T-cell (primary cell): ENCODE measurements at places on chromosomes 1 and 21.

DNA sequence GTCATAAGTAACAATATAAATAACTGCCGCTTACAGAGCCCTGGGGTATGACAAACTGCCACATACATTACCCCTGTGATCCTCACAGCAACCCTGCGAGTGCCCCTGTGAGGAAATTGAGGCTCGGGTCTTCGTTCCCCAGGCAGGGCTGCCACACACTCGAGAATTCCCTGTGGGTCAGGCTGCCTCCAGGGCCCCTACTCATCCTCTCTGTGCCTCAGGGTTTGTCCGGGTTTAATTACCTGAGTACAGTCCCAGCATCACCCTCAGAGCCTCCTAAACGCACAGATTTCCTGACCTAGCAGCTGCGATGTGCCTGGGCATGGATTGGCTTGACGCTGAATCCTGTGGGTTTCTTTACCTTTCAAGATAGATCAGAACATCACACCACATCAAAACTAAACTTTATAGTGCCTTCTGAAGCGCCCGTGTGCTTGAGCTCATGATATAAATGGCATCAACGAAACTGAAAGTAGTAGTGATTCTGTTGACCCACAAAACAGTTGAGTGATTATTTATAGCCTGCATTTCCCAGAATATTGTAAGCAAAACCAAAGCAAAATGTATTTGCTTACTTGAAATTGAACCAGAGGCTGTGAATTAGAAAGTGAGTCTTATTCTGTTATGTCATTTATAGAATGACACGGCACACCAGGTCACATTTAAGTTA, 14.0 kb downstream of the SLC37A1 start:
- peak; percentile 62 for DNase-seq

- no peak for DNase-seq
Observed at GRCh38 chr1:176552999-176553398, 90.0 kb downstream of the PAPPA2 start.

DNA sequence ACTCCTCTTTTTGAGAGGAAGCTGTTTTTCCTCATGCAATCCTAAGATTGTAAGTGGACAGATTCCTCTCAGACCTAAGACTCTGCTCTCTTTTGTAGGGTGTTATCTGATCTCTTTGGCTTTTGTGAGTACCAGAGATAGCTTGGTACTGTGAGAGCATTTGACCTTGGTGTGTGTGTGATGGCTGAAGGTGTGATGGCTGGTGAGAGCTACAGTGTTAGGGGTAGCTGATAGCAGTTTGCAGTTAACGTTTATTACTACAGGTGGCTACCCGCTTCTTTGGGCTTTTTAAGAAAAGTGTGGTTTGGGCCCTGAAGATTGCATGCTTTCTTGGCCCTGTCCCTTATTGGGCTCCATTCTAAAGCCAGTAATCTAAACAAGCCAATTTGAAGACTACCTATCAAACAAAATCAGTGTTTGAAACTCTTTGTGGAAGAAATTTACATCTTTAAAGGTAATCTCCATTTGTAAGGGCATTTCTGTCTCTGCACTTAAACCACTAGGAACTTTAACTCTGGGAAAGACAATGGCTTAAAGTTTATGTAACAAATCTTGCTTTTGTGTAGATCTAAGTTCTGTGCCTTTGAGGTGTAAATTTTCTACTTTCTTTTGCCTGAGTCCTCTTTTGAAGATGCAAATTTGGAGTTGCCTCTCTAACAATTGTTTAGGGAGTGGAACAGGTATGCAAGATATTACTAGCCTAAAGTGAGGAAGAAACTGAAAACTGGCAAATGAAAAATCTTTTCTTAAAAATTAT, 85.3 kb upstream of the SERBP1 start:
- no peak for DNase-seq

- no peak for DNase-seq
Observed at GRCh38 chr1:53763911-53764310, 24.9 kb upstream of the GLIS1 start.

GRCh38 chr1:79040424-79041082, 34.0 kb upstream of the ADGRL4 start:
- DNase-seq = no peak

GRCh38 chr21:17441370-17441769, 71.5 kb upstream of the CXADR start:
- DNase-seq = no peak

DNA sequence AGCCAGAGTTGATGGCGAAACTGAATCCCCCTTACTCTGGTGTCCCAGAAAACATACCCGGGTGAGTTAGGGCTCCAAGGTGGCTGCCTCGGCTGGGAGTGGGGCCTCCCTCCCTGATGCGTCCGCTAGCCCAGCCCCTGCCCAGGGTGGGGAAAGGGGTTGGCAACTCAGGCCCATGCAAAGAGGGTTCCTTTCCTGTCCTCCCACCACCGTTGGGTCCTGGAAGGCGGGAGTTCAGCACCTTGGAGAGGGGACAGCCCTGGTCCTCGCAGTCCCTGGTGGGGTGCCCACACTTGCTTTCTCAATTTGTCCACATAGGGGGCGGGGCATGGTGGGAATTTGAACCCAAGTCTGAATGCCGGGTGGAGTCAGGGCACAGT, 6.1 kb downstream of the SRM start:
- DNase-seq = no peak

GRCh38 chr21:41865002-41865777, 14.0 kb downstream of the PRDM15 start:
- no peak for DNase-seq

- DNase-seq = no peak
Observed at GRCh38 chr1:242847390-242847993, 323.0 kb upstream of the PLD5 start.

- no peak for DNase-seq
Observed at GRCh38 chr1:178310685-178311105, 186.1 kb downstream of the CLEC20A start.

DNA sequence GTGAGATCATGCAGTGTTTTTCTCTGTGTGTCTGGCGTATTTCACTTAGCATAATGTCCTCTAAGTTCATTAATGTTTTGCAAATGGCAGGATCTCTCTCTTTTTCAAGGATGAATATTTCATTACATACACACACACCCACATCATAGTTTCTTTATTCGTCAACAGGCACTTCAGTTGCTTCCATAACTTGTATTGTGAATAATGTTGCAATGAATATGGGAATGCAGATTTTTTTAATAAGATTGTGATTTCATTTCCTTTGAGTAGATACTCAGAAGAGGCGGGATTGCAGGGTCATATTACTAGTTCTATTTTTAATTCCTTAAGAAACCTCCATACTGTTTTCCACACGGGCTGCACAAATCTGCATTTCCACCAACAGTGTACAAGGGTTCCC, 134.0 kb downstream of the CLEC20A start:
- no peak for DNase-seq

- DNase-seq = no peak
Observed at GRCh38 chr1:78088486-78088885, 42.7 kb downstream of the GIPC2 start.

- no peak for DNase-seq
Observed at GRCh38 chr1:183730886-183731573, 73.9 kb upstream of the RGL1 start.

- no peak for DNase-seq
Observed at GRCh38 chr1:112772781-112773180, 57.6 kb upstream of the PPM1J start.

DNA sequence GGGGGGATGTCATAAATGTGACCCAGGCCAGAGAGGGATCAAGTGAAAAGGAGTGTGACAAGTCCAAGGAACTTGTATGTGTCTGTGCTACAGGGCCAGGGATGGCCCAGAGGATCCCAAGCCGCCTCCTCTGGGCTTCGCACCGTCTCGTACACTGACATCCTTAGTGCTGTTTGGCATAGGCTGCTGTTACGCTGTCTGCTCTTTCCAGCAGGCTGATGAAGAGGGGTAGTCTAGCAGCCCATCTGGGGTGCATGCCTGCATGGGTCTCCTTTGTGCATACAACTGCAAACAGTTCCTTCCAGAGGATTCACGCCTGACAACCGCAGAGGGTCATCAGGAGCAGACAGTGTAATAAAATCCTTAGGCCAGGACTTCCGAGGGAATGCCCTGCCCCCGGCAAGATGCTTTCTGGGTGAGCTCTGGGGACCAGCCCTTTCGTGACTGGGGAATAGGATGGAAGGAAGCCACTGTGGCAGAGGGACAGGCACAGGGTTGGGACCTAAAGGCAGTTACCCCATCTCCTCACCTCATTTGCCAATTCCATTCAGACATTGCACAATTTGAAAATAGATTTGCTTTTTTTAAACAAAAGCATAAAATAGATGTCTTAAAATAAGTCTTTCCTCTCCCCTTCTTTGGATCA, 6.3 kb upstream of the GOLT1A start:
- no peak for DNase-seq

DNA sequence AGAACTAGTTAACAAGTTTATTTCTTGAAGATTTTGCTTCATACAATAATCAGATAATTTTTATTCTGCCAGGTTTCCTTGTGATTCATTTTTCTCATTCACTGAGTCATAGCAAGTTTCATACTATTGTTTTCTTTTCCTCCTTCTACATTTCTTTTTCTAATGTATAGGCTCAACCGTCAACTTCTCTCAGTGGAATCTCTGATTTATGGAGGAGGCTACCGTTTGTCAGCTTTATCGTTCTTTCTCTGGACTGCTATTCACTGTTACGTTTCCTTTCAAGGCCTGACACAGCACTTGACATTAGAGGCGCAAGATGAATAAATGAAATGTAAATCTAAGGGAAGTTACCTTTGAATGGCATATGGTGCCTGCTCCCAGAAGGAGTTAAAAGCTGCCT, 284.3 kb upstream of the NR5A2 start:
- DNase-seq = no peak

- no peak for DNase-seq
Observed at GRCh38 chr1:27306892-27307761, 14.8 kb upstream of the TMEM222 start.

GRCh38 chr1:212623603-212624002, 15.0 kb downstream of the ATF3 start:
- DNase-seq = no peak

- DNase-seq = no peak
Observed at GRCh38 chr1:38576241-38576640, 283.3 kb downstream of the RRAGC start.

DNA sequence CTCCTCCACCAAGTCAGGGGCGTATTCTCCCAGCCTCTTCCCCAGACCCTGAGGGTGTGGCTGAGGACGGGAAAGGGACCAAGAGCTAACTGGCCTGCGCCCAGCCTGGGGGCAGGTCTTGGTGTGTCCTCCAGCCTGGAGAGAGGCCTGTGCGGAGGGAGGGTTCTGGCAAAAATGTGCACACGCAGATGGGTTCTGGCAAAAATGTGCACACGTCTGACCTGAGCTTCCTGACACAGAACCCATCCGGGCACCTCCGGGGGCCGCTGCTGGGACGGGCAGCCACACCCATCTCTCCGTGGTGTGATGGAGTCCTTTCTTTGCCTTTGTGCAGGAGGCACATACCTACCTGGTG, 23.1 kb upstream of the PKP1 start:
- DNase-seq = no peak

GRCh38 chr1:162026881-162027280, 3.2 kb upstream of the OLFML2B start:
- no peak for DNase-seq

DNA sequence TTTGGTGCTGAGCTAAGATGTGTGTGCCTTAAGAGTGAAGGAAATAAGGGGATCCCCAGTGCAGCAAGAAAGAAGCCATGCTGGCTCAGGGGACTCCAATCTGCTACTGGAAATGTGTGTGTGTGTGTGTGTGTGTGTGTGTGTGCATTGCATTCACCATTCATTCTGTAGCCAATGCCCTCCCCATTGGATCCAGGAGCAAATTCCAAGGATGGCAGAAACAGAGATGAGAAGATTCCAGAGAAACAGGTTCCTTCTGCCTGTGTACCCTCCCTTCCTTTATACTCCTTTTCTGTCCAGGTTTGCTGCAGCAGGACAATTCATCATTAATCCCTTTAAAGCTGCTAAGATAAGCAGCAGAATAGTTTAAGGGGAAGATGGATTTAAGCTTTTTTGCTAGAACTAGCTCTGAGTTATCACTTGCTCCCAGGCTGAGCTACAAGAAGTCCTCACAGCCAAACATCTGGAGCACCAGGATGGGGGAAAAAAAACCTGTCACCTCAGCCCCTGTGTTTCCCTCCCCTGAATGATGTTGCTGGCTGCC, 3.2 kb downstream of the SLC6A17 start:
- DNase-seq = no peak

DNA sequence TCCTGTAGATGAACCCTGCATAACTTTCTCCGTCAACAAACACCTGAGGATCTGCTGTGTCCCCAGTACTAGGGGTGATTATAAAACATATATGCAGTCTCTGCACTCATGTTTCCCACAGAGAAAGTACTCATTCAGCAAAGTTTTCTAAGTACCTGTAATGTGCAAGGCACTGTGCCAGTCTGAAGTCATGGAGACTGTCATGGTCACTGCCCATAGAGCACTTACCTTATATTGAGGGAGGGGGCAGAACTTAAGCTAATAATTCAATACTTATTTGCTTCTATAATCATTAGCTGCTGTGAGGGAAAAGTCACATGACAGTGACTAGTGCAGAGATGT, 41.2 kb downstream of the MAP3K21 start:
- DNase-seq = no peak

- no peak for DNase-seq
Observed at GRCh38 chr1:26015358-26015757, 6.2 kb upstream of the EXTL1 start.

DNA sequence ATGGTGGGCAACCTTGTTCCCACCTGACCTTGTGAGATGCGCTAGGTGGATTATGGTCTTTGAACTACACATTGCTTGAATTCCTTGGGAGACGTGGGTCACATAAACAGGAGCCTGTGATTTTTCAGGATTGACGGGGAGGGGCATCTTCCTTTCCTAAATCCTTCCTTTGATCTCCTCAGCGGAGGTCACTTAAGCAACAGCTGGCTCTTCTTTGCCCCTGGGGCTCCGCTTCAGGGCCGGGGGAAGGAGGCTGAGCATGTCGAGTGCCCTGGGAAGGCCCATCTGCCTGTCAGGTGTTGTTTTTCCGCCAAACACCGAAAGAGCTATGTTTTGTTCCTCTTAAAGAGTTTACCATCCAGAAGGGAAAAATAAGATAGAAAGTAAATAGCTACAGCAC, 40.6 kb downstream of the KIF26B start:
- DNase-seq = no peak

DNA sequence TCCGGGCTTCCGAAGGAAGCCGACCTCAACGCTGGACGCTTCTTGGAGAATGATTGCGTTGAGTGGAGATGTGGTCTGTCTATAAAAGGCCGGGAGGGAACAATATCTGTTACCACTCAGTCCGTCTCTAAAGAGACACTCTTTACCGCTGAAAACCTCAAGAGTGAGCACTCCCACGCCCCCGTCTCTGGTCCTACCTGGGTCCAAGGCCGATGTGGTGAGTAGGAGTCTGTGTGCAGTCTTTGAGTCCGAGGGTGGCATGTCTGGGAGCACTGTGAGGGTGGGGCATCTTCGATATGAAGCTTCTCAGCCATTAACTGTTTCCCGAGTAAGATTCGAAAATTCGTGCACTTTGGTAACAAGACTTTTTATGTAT, 576 bp downstream of the ZFP69 start:
- no peak for DNase-seq

GRCh38 chr21:37538971-37539590, 172.5 kb downstream of the DYRK1A start:
- no peak for DNase-seq

- no peak for DNase-seq
Observed at GRCh38 chr1:154353460-154353904, 28.2 kb downstream of the ATP8B2 start.
